ENCODE measurements at places on chromosomes 12 and 14.

DNA sequence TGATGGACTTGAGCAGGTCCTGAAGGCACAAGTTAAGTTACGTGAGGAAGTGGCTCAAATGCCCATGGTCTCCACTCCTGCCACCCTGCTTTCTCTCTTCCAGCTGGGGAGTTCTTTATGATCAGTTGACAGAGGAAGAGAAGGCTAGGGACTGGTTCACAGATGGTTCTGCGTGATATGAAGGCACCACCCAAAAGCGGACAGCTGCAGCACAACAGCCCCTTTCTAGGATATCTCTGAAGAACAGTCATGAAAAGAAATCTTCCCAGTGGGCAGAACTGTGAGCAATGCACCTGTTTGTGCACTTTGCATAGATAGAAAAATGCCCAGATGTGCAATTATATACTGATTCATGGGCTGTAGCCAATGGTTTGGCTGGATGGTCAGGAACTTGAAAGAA, 162.4 kb upstream of the FSCB start:
- DNase-seq, result no peak

- DNase-seq, result no peak
Measured at GRCh38 chr14:73723406-73723796, 9.2 kb upstream of the PNMA1 start.

DNA sequence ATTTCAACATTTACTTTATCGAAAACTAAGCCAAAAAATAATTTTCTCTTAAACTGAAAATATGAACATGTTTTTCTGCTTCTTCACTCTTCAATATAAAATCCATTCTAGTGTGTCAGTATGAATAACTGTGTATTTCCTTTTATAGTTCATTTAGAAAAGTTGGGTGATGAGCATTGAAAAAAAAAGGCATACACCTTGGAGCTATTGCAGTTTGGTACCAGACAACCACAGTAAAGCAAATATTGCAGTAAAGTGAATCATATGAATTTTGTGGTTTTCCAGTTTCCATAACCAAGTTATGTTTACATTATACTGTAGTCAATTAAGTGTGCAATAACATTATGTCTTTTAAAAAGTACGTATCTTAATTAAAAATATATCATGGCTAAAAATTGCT, 195.0 kb upstream of the FOXG1 start:
- DNase-seq, result no peak

GRCh38 chr12:57342207-57342691, 88.6 kb downstream of the R3HDM2 start:
- no peak for DNase-seq

All from NCI-H1092 (cell line).